Activated CD8-positive, alpha-beta memory T cell treated with anti-CD3 and anti-CD28 coated beads, Interleukin-2, amount 10 ng/mL, durations not matched to agents 7 days and 5 days (primary cell): ENCODE measurements at places on chromosomes 12 and 14.

- no peaks in the 10 kb centered on the region for H3K27me3 ChIP-seq
- no peak overlapping the region for H3K27ac ChIP-seq
- H3K4me3 ChIP-seq: no peak overlapping the region
- H3K36me3 ChIP-seq: no peaks in the 10 kb centered on the region
- no peaks in the 10 kb centered on the region for H3K4me1 ChIP-seq
These were observed 859.8 kb downstream of the FSCB start for GRCh38 chr14:43647302-43647701.

GRCh38 chr12:93183940-93184671 lies 193.6 kb upstream of the NUDT4 start:
- no peak overlapping the region for H3K4me3 ChIP-seq
- no peak for DNase-seq
- no peaks in the 10 kb centered on the region for H3K27me3 ChIP-seq
- peaks cover 9% of the 10 kb centered on the region for H3K4me1 ChIP-seq
- peak overlapping the region; percentile 16 for H3K27ac ChIP-seq

- DNase-seq: no peak
- peaks cover 39% of the 10 kb centered on the region for H3K27me3 ChIP-seq
- H3K4me3 ChIP-seq: no peak overlapping the region
- H3K4me1 ChIP-seq: peaks cover 18% of the 10 kb centered on the region
- H3K27ac ChIP-seq: no peak overlapping the region
These were observed 4.7 kb downstream of the CISTR start for GRCh38 chr12:53747095-53747494.

DNA sequence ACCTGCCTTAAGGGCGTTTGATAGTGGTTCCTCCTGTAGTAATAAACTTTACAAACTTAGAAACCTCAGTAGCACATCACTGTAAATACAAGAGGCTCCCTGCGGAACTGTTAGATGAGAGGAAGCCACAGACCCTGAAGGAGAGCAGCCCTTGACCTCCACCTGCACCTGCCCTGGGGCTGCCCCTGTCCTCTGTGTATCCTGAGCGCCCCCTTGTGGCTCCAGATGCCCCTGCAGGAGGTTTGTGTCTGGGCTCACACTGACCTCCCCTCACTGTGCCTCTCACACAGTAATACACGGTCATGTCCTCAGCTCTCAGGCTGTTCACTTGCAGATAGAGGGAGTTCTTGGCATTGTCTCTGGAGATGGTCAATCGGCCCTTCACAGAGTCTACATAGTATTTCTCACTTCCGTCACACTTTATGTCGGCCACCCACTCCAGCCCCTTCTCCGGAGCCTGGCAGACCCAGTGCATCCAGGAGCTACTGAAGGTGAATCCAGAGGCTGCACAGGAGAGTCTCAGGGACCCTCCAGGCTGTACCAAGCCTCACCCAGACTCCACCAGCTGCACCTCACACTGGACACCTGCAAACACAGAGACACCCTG lies 1059.8 kb downstream of the TMEM121 start:
- H3K4me1 ChIP-seq: peaks cover 2% of the 10 kb centered on the region
- H3K27ac ChIP-seq: no peak overlapping the region
- H3K27me3 ChIP-seq: peaks cover 46% of the 10 kb centered on the region
- no peaks in the 10 kb centered on the region for H3K36me3 ChIP-seq
- peak; percentile 73 for DNase-seq
- no peak overlapping the region for H3K4me3 ChIP-seq
